ELR (cell line): ENCODE measurements at places on chromosomes 3 and 15.
A peak's percentile ranks its signal among the peaks of the same experiment; 100 is the strongest.

- peak; percentile 26 for DNase-seq
These were observed 6.1 kb downstream of the ATG3 start for GRCh38 chr3:112555535-112556170.

DNA sequence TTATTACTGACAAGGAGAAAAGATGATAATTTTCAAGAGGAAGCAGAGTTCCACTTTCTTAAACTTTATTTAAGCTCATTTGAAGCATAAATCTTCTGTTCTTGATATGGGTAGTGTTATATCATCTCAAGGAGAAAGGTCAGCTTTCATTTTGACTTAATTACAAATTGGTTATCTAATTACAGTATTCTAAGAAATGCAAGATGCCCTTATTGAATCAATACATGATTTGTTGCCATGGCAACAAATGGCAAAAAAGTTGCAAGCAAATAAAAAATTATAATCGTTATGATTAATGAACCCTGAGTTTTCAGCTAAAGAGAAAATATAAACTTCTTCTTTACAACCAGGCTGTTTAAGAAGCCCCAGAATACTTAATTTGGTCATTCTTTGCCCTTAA is 622.7 kb downstream of the RBMS3 start:
- no peak for DNase-seq

DNA sequence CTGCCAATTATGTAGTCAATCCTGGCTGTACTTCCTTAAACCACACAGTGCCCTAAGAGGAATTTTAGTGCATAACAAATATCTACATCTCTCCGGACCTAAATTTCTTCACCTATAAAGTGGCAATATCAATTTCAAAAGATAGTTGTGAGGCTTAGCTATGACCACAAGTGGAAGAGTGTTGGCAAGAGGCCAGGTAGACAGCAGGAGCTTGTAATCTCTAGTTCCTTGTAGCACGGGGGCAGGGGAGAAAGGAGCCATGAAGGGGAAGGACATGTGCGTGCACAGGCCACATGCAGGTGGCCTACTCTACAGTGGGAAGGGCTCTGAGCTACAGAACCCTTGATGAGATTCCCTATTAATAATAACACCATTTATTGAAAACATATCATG is 269.7 kb downstream of the ABHD5 start:
- no peak for DNase-seq

DNA sequence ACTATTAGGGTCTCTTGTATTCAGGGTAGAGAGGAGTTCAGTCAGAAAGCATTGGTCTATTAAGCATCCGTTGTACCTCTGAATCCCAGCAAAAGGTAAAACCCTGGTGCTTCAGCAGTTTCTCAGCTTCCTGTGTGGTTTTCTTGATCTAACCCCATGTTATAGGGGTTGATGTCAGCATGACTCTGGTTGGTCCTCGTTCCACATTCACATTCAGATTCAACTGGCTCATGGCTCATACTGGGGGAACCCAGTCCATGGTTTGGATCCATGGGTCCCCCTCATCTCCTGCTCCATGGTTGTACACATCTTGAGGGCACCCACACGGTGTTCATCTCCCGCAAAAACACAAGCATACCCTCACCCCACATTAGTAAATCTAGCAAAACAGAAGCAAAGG is 47.7 kb upstream of the C2CD4B start:
- no peak for DNase-seq

GRCh38 chr3:195616681-195617080 is 32.9 kb upstream of the APOD start:
- DNase-seq, result no peak

DNA sequence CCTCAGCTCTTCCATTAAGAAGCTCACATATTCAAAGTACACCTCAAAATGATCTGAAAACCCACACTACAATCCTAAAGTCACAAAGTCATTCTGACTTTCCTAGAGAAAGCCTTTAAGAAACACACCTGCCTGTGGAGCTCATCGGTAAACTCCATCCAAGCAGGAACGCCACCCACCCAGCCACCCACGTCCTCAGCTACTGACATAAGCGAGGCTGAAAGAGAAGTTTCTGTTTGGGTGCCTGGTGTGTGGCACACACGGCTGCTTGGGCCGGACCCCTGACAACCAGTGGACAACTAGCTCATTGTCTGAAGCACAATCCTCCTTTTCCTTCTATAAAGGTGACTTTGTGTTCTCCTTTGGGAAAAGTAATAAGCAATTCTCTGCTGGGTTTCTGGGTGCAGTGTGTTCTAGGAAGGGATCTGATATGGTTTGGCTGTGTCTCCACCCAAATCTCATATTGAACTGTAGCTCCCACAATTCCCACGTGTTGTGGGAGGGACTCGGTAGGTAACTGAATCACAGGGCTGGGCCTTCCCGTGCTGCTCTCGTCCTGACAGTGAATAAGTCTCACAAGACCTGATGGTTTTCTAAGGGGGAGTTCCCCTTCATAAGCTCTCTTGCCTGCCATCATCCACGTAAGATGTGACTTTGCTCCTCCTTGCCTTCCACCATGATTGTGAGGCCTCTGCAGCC is 26.1 kb downstream of the FAM174B start:
- no peak for DNase-seq

DNA sequence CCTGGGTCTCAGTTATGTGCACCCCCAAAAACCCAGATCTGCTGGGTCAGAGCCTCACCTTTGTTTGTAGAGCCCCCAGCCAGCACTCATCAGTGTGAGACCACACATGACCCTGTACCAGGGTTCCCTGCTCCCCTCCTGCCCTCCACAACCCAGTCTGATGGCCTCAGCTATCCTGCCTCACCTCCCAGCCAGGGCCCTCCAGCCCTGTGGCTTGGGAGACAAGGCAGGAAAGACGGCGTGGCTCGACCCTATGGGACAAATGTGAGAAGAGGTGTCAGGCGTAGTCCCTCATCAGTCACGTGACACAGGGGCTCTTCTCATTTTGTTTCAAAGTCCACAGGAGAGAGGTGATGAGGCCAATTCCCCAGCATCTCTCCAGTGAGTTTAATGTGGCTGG is 28.3 kb upstream of the PRR23E start:
- DNase-seq, result no peak

- peak; percentile 24 for DNase-seq
These were observed 18.3 kb downstream of the MAGEL2 start for GRCh38 chr15:23629234-23629805.

DNA sequence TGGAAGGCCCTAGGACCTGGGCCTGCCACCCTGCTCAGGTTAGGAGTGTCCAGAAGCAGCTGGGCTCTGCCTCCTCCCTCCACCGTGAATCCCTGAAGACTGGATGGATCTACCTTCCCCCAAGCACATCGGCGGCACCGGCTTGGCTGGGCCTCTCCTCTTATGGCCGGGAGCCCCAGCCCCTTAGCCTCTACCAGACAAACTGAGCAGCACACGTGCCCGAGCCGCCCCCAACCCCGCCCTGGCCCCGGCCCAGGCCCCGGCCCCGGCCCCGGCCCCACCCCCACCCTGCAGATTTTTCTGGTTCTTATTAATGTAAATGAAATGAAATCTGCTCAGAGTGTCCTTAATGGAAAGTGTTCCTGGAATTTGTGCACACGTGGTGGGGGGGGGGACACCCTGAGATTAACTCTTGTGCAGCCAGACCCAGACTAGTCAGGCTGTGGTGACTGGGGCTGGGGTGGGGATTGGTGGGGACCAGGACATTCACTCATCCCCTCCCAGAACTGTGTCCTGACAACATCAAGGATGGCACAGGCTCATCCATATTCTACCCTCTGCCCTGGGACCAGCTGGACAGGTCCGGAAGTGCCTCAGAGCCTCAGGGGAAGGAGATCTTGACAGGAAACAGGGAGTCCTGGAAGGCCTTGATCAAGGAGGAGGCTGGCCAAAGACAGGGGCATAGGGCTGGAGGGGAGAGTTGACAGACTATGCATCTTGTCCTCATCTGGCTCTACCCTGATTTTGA is 30.9 kb upstream of the SEMA3F start:
- peak; percentile 60 for DNase-seq

DNA sequence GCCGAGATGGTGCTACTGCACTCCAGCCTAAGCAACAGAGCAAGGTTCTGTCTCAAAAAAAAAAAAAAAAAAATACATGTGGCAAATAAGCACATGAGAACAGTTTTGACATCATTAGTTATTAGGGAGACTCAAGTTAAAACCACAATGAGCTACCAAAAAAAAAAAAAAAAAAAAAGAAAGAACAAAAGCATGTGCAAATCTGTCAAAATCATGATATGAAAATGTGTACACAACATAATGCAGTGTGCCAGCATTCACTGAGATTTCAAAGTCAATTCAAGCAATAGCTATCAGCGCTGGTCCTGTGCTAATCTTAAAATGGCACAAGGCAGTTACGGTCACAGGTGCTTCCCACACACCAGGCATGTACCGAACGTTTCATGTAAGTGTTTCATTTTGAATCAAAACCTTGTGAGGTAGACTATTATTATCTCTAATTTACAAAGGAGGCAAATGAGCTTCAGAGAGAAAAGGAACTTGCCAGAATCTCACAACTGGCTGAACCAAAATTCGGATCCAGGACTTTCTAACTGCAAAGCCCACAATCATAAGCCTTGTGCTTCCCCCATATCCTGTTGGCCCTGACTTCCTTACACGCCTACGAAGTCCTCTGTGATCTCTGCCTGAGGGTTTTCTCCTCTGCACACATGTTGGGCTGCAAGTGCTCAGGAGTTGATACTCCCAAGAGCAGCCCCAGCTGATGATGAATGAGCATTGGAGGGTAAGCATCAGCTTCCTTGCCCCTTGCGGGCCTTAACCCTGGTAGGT is 200.1 kb upstream of the PROK2 start:
- no peak for DNase-seq

DNA sequence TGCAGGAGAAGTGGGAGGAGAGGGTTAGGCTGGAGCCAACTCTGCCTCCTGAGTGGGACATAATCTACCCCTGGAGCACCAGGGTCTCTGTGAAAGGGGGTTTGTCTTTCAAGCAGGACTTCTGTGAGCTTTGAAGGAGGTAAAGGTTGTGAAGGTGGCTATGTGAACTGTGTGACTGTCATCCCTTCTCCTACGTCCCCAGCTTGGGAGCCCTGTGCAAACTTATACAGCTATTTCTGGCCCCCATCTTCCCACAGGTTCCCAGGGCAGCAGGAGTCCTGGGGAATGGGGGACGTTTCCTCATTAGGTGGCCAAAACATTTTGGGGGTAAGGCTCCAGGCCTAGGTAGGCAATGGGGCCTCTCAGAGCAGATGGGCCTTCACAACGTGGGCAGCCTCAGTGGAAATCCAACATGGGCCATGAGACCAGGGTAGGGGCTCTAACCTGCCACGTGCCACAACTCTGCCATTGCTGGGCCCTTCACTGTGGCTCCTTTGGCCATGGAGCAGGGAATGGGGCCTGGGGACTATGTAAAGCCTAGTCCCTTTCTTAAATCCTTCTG is 3.5 kb downstream of the VIPR1 start:
- DNase-seq, result no peak

GRCh38 chr3:100023150-100023549 is 91.2 kb downstream of the FILIP1L start:
- DNase-seq, result no peak

- DNase-seq, result peak; percentile 35
These were observed 14.2 kb downstream of the LRIG1 start for GRCh38 chr3:66486646-66487045.

DNA sequence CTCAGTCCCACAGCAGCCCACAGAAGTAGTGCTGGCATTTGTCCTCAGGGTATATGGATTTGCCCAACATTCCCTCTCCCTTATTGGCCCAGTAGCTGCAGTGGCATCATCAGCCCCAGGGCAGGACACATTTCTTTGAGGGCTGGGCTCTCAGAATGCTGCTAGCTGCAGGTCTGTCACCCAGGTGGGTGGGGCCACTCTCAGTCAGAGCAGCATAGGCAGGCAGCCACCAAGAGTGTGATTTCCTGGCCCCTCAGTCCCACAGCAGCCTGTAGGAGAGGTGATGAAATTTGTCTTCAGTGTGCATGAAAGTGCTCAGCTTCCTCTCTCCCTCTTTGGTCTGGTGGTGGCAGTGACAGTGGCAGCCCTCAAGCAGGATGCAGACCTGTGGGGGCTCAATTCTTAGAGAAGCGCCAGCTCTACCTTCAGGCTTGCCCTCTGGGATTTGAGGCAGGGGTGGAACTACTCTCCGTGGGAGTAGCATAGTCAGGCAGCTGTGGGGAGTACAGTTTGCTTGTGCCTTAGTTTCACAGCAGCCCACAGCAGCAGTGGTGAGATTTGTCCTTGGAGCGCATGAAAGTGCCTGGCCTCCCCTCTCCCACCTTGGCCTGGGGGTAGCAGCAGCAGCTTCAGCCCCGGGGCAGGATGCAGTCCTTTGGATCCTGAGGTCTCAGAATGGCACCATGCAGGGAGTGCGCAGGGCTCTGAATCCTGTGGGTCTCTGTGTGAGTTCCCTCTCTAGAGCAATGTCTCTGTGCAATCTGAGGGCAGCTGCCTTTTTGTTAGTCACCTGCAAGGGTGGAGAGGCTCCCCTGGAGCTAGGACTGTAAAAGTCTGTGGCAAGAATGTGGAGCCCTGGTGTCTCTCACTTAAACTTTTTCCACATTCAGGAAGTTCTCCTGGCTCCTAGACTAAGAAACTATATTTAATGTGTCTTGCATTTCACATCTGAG is 1229.1 kb downstream of the ROBO2 start:
- no peak for DNase-seq

- no peak for DNase-seq
These were observed 44.4 kb downstream of the LSM3 start for GRCh38 chr3:14222900-14223594.

GRCh38 chr3:10775828-10776227 is 40.2 kb upstream of the SLC6A11 start:
- DNase-seq, result no peak

DNA sequence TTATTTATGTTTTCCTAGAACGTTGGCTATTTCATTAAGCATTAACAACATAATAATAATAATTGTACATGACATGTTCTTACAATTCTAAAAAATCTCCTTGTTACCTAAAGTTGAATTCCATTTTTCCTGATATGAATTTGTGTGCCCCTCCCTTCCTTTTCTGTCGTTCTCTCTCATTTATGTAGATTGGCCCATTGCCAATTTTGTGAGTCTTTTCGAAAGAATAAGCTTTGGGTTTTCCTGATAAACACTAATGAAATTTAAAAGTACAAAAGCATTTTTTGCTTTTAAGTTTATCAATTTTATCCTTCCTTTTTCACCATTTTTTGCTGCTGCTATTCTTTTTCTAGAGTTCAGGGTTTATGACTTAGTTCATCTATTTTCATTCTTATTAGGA is 44.9 kb downstream of the PRR23E start:
- DNase-seq, result no peak

- no peak for DNase-seq
These were observed 24.1 kb downstream of the ZNF592 start for GRCh38 chr15:84772467-84772866.

DNA sequence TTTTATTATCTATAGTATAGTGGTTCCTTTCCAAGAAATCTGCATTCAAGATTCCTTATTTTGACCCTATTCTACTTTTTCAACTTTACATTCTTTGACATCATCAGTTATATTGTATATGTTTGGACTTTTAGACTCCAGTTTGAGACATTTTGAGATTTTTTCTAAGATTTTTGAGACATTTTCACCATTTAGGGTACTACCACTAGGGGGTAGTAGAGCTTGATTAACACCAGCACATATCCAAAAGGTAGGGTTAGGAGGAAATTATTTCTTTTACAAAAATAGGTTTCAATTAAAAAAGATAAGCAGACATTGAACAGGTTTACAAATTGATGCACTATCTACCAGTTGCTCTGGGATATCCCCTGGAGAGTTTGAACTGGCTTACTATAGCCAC is 262.5 kb downstream of the SCAPER start:
- peak; percentile 5 for DNase-seq
